ENCODE measurements at places on chromosomes 7 and 10. TPM values are rescaled to one million over a fixed set of nuclear protein-coding genes. Genes with fewer than 3 reads are reported as not detected.

Gene LAMB4
- 4.3 TPM for polyA plus RNA-seq

DNA sequence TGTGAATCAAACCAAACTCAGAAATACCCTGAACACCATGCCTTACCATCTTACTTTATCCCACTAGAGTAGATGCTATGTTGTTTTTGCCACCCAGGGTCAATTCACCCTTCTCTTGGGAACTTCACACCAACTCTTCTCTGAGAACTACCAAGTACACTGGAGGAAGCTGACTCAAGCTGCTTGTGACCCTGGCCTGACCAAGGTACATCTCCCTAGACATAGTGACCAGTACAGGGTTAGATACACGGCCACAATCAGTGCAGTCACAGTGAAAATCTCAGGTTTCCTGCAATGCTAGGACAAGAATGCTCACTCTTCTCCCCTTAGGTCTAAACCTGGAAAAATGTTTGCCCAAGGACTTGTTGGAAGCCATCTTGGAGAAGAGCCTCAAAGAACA lies 31.8 kb downstream of the EZH2 start:
- no peak for DNase-seq

Gene SPAG6
- polyA plus RNA-seq, result 1.3 TPM

DNA sequence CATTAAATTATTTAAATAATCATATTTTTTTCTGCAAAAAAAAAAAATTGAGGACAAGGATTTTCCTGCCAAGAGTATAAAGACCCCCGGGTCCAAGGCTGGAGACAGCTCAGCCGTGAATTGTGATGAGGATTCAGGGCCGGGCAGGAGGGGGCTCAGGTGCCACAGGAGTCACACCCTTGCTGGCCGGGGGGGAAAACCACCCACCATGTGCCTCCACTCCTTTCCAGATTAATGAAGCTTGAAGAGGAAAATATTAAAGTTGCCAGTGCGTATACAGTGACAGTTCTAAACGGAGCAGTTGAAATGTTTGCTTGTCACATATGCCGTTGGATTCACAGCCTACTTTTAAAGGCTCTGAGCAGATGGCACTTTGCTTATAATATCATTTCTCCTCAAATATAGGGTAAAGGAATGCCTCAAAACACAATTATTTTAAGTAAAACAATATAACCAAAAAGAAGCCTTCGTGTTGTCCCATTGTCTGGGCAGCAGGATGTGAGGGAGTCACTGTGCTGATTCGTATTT lies 49.6 kb downstream of the ADARB2 start:
- DNase-seq, result no peak

Gene SCART1
- 3.8 TPM for polyA plus RNA-seq

- DNase-seq, result no peak
These were observed 45.1 kb downstream of the RELN start for GRCh38 chr7:103944230-103944900.

DNA sequence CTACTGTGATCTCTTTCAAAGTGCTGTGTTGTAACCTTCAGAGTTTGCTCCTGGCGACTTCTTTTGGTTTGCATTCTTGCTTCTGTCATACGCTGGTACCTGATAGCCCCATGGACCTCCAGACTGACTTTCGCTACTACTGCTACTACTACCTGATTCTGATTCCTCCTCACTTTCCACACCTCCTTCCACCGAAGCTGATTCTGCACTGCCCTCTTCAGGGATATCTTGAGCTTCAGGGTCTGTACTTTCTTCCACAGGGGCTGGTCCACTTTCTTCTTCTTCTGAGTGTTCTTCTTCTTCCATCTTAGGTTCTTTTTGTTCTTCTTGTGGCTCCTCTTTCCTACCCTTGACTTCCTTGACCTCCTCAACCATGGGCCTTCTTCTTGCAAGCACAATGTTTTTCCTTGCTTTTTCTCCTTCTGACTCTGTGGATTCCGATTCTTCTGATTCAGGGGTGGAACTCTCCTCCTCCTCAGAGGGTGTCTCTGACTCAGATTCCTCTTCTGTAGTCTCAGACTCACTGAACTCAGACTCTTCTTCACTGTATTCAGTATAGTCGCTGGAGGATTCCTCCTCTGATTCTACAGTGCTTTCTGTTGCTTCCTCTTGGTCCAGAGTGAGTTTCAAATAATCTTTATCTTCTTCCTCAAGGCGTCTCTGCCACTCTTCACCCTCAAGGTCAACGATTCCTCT lies 992.2 kb downstream of the PCDH15 start:
- no peak for DNase-seq
